ENCODE measurements at places on chromosomes 7 and 10. TPM values are rescaled to one million over a fixed set of nuclear protein-coding genes. Genes with fewer than 3 reads are reported as not detected.

The NODAL gene
- not detected for total RNA-seq

DNA sequence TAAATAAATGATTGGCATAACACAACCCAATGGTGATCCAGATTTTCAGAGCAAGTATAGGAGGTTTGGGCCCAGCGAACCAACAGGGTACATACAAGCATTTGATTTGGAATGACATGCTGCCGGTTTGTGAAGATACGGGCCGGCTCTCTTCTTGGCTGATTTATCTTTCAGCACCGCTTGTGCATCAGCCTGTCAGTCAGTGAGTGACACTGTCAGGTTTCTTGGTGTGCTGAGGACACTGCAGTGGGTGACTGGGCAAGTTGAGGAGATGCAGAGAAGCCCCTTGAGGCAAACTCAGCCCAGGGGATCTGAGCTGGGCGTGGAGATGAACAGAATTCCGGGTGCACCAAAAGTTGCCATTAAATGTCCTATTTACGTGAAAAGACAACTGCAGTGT is 194.5 kb downstream of the SNX10 start:
- DNase-seq, result no peak

DNA sequence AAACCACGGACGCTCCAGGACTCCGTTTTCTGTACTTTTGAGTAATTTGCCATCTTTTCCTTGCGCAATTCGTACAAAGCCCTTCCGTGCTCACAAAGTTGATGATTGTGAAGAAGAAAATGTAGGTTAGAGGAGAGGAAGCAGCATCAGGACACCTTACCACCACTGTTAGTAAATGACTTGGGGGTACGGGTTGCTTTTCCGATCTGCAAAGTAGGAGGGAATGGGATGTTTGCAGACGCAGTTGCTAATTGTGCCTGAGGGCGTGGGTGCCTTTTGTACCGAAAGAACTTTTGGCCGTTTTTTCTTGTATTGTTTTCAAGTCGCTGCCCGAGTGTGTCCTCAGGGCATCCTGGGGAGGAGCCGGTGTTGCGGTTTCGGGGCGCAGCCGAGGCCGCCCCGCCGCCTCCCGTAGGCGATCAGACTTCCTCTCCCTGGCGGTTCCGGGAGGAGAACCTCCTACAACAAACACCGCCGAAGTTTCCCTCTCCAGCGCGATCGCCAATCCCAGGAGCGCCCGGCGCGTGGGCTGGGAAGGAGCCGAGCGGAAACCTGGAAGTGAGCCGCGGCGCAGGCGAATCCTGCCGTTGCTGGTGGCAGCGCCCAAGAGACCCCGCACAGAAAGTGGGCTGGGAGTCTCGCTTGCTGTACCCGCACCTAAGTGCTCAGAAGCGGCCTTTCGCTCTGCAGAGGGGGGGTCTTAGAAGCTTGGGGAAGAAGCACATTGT is 1.0 kb downstream of the PRR15 start:
- DNase-seq, result no peak

The CDHR3 gene
- 0.55 TPM for total RNA-seq

- no peak for DNase-seq
These were observed 219.6 kb downstream of the KCNMA1 start for GRCh38 chr10:77417806-77418640.

GRCh38 chr7:45662540-45663166 is 88.5 kb downstream of the ADCY1 start:
- DNase-seq, result no peak

- no peak for DNase-seq
These were observed 1189.6 kb downstream of the SORCS1 start for GRCh38 chr10:105974803-105975456.

- no peak for DNase-seq
These were observed 17.6 kb upstream of the FLNC start for GRCh38 chr7:128812514-128813168.

- DNase-seq, result no peak
These were observed 107.8 kb upstream of the PLXNA4 start for GRCh38 chr7:132683896-132684690.

The UCMA gene
- not detected for total RNA-seq

DNA sequence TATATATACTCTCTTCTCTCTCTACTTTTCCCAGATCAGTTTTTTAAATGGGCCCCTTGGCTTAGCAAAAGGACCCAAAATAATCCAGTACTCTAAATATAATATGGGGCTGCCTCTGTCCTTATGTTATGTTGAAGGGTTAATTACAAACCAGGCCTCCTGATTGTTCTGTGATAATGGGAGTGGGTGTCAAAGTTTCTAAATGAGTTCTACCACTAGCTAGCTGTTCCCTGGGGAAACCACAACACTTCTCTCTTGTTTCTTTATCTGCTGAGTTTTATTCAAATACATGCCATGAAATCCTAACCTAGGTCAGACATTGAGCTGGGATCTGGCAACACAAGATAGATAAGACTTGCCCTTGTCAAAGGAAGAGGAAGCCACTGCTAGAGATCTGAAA is 3.8 kb downstream of the HTR5A start:
- DNase-seq, result no peak

The TMEM176B gene
- 0.20 TPM for total RNA-seq

- no peak for DNase-seq
These were observed 57.8 kb downstream of the TBXAS1 start for GRCh38 chr7:139886899-139887298.

GRCh38 chr7:124106575-124106974 is 73.7 kb upstream of the TMEM229A start:
- DNase-seq, result no peak

- no peak for DNase-seq
These were observed 29.9 kb downstream of the KAZALD1 start for GRCh38 chr10:101091546-101092290.

DNA sequence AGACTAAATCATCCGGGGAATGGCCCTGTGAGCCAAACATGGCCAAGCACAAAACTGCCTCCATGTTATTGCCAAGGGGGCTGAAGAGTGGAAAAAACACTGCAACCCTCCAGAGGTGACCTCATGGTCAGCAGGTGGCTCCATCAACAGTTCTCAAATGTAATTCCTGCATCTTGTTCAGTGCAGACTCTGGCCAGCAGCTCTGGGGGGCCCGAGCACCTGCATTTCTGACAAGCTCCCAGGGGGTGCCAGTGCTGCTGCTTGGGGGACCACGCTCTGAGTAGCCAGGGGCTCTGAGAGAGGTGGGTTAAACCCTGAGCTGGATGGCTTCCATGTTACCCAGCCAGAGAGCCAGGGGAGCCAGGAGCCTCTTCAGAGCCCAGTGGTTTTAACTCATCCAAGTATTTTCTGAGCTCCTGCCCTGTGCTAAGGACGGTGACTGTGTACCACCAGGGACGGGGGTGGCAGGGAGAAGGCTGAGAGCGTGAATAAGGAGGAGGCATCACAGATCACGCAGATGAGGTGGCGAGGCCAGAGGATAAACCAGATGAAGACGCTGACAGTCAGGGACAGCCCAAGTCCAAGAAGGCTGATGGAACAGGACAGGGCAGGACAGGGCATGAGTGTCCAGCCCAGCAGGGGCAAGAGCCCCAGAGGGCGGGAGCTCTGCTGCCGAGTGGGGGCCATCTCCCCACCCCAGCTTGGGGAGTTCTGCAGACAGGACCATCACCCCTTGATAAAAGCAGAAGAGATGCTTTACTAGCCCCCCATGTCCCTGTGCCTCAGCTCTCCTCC is 52.9 kb downstream of the CLEC2L start:
- no peak for DNase-seq

The SHTN1 gene
- 0.38 TPM for total RNA-seq

The PRLHR gene
- not detected for total RNA-seq

DNA sequence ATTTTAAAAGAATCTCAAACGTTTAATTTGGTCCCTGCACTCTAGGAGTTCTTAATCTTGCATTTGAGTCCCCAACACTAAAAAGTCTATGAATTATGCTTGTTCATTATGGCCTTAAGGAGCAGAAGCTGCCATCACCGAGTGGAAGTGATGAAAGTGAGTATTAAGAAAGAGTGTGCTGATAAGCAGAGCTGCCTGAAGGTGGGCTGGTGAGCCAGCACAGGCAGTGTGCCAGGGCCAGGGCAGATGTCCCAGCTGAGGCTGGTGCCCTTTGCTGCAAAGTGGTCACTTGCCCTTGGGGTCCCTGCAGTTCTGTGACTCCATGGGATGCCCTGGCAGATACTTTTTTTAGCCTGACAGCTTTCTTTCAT is 72.9 kb upstream of the LOXL4 start:
- no peak for DNase-seq

GRCh38 chr10:123518765-123519164 is 147.4 kb upstream of the GPR26 start:
- DNase-seq, result no peak

DNA sequence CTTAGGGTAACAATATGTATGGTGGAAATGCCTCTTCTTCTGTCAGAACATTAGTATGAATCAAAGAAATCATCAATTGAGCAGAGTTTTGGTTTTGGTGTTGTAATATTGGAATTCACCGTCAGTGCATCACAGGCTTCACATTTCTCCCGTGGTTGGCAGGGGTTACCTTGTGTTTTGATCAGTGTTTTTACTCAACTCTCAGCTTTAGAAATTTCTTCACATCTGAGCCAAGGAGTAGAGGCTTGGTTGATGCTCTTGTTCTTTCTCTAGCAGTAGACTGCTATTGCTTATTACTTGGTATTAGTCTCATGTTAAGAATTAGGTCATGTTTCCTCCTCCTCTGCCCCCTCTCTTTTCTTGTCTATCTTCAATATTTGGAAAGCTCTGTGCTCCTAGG is 188.8 kb upstream of the SMIM30 start:
- DNase-seq, result no peak

GRCh38 chr10:79149662-79150443 is 81.1 kb downstream of the ZMIZ1 start:
- DNase-seq, result peak; percentile 61

The REPIN1 gene
- total RNA-seq, result 57.0 TPM

GRCh38 chr7:22793593-22794462 is 28.8 kb downstream of the TOMM7 start:
- DNase-seq, result no peak

DNA sequence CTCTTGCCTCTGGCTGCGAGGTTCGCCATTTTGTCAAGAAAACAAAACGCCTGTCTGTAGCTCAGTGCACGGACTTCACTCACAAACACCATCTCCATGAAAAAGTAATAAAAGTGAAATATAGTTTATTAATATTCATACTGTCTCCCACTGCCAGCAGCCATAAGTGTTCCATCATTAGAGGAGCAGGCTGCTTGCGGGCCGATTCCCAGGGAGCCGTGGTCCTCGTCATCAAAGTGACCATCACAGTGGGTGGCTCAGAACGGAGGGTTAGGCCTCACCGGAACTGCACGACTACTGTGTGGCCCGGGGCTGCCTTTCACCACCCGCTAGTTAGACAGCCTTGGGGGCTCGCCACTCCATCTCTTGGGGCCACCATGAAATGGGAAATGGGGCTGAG is 82.7 kb downstream of the HIPK2 start:
- DNase-seq, result no peak

The XRCC2 gene
- 14.8 TPM for total RNA-seq

- no peak for DNase-seq
These were observed 53.5 kb downstream of the MGMT start for GRCh38 chr10:129520440-129521080.

DNA sequence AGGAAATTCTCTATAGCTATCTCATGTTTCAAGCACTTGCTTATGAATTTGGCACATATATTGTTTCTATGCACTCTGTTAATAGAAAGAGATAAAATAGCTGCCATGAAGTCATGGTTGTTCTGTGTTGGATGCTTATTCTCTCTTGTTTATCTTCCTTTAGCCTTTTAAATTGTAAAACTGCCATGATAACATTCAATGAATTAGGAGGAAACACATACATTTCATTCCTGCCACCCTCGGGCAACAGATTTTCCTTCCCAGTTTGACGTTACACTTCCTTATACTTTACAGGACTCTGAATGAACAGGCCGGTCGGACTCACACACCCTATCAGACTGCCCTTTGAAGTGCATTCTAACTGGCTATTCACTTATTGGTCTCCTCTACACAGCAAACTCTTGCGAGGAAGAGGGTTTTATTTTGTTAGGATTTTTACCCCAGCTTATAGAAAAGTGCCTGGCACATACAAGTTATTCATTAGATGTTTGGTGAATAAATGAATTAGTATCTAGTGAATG is 65.7 kb upstream of the FERD3L start:
- DNase-seq, result no peak

DNA sequence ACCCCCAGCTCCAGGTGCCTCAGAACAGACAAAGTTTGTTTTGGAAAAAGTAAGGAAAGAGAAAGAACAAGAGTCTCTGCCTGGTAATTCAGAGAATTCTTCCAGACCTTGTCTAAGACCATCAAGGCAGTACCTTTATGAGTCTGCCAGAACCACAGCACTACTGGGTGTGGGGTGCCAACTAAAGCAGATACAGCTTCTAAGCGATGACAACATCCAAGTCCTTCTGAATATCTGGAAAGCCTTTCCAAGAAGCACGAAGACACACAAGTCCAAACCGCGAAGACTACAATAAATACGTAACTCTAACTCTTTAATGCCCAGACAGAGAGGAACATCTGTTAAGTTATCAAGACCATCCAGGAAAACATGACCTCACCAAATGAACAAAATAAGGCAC is 94.3 kb downstream of the SIRT1 start:
- DNase-seq, result no peak

DNA sequence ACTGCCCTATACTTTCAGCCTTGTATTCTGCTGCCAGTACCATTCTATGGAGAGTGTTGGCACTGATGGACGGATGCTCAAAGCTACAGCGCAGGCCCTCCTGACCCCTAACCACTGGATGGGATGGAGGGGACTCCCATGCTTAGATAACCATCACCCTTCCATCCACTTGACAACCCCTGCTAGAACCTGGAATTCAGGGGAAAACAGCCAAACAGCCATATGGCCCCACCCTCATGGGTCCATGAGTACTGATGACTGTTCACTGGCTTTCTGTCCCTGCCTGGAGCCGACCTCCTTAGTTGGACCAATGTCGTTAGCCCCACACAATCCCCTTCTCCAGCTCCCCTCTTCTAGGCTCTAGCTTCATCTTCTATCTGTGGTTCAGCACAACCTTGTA is 16.2 kb downstream of the DUSP5 start:
- no peak for DNase-seq

DNA sequence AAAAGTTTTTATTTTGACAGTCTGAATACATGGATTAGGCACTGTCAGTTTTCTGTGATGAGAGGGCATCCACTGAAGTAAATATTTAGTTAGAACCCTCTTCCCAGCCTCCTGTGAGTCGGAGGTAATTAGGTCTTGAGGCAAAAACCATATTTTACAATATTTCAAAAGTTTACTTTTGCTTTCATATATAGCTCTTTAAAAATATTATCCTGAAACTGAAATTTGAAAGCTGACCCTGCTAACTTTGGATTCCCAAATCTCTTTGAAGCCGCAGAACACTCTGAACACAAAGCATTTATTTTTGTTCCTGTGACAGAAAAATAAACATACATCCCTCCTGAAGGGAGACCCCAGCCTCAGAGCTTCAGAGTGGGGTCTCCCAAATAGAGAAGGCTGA is 317.4 kb downstream of the KIF20B start:
- DNase-seq, result no peak
